Adipocyte (in vitro differentiated cells): ENCODE measurements at places on chromosomes 13 and 19.

- DNase-seq, result peak; percentile 96
These were observed 15.4 kb downstream of the SSC5D start for GRCh38 chr19:55503502-55504251.

DNA sequence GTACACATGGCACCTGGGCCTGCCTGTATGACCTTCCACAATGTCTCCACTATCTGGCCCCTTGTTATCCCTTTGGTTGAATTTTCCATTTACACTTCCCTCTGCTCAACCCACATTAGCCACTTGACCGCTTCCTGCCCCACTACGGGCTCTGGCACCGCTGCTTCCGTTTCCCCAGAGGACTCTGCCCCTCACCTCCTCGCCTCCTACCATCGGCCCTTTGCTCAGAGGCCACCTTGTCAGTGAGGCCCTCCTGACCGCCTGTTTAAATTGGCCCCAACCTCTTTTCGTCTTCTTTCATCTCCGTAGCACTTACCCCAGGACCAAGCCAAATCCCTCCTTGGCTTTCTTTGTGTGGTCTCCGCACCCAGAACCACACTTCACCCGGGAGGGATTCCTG, 47.4 kb downstream of the SOX1 start:
- no peak for DNase-seq

DNA sequence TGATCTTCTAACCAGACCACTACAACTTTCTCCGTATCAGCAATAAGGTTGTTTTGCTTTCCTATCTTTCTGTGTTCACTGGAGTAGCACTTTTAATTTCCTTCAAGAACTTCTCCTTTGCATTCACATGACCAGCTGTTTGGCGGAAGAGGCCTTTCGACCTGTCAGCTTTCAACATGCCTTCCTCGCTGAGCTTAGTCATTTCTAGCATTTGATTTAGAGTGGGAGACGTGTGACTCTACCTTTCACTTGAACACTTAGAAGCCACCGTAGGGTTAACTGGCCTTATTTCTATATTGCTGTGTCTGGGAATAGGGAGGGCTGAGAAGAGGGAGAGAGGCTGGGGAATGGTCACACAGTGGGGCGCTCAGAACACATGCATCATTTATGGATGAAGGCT, 104.7 kb downstream of the TUBGCP3 start:
- no peak for DNase-seq

DNA sequence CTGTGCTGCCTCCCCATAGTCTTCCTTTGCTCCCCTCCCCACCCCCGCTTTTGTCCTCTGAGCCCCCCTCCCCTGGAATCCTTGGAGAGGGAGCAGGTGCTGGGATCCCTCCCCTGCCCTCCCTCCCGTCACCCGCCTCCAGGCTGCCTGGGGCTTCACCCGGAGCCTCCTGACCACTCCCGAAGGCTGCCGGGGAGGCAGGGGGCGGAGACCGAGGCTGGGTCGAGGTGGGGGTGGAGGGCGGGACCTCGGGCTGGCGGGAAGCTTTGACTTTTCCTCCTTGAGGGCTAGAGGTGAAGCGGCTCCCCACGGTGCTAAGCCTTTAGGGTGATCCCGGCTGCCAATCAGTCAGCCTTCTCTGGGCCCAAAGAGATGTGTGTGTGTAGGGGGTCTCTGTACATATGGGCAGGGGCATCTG, 1.5 kb downstream of the KMT5C start:
- peak; percentile 64 for DNase-seq

- DNase-seq, result no peak
These were observed 1.5 kb downstream of the ONECUT3 start for GRCh38 chr19:1754636-1755466.
